ENCODE measurements at places on chromosomes 7 and 10. TPM values are rescaled to one million over a fixed set of nuclear protein-coding genes. Genes with fewer than 3 reads are reported as not detected.

Gene CRHR2
- 1.4 TPM for polyA plus RNA-seq

DNA sequence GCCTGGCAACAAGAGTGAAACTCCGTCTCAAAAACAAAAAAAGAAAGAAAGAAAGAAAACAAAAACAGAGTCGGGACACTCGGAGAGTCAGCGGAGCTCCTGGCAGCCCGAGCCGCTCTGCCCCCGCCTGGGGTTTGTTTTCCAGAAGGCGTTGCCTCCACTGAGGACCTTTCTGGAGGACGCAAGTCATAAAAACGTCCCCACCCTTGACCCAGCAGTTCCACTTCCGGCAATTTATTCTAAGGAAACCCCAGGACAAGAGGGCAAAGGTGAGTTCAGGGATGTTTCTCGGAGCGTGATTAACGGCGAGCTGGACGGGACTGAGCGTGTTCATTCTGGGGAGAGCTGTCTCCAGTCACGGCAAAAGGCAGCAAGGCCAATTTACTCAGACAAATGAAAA is 27.0 kb upstream of the SUN1 start:
- no peak for DNase-seq

GRCh38 chr10:61931620-61932332 is 30.3 kb downstream of the ARID5B start:
- no peak for DNase-seq

Gene CCL24
- not detected for polyA plus RNA-seq

Gene NUTM2B
- not detected for polyA plus RNA-seq

Gene FHIP2A
- 6.7 TPM for polyA plus RNA-seq

DNA sequence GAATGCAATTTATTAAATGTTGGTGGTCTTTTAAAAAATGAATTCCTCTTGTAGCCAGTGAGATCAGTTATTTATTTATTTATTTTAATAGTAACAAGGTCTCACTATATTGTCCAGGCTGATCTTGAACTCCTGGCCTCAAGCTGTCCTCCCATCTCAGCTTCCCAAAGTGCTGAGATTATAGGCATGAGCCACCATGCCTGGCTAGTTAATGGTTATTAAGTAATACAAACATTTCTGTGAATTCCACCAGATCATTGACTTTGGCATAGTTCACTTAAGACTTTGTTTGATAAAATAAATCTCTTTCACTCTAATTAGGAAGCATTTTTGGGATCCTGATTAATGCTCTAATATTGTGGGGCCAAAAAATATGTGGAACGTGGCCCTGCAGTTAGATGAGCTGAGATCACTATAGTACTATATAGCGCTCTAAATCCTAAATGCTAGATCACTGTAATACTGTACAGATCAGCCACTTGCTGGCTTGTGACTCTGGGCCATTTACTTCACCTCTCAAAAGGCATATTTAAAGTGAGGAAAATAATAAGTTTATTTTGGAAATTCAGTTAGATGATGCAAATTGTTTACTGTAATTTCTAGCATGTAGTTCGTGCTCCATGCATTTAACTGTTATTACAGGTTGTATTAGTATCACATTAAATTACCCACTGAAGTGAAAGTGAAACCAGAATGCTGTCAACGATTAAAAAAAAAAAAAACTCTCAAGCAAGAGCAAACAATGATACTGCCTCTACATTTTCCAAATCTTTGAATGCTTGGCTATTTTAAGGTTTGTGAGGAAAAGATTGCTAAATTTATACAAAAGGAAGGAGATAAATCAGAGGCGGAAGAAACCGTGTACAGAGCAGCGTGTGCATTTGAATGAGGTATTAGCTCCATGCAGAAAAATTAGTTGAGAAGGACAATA is 15.9 kb upstream of the FAS start:
- DNase-seq, result no peak

GRCh38 chr7:46663025-46663424 is 742.0 kb upstream of the IGFBP3 start:
- no peak for DNase-seq

Gene DOCK4
- polyA plus RNA-seq, result 6.3 TPM

DNA sequence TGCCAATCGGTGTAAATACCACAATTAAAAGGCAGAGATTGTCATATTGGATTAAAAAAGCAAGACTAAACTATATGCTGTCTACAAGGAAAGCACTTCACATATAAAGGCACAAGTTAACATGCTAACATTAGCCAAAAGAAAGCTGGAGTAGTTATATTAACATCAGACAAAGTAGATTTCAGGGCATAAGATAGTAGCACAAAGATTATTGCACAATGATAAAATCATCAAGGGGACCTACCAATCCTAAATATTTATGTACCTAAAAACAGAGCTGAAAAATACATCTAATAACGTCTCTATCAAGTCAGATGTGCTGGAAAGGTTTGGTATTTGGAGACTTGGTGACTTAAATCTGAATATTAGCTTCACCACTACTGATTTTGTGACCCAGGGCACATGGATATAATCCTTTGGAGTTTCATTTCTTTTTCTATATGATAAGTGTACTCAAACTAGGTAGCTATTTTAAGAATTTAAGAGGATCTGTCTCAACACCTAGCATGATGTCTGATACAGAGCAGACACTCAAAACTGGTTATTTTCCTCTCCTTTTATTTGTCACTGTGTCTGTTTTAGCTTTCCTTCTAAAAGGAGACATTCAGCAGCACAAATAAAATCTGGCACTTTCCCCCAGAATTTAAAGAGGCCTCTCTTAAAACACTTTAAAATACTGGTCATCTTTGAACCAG is 156.5 kb downstream of the DOCK4 start:
- no peak for DNase-seq

Gene WEE2
- not detected for polyA plus RNA-seq

GRCh38 chr7:26863518-26864308 is 677 bp downstream of the SKAP2 start:
- DNase-seq, result peak; percentile 44

Gene NKX1-2
- polyA plus RNA-seq, result 9.4 TPM

- no peak for DNase-seq
Measured at GRCh38 chr10:114271075-114271778, 32.2 kb downstream of the VWA2 start.

DNA sequence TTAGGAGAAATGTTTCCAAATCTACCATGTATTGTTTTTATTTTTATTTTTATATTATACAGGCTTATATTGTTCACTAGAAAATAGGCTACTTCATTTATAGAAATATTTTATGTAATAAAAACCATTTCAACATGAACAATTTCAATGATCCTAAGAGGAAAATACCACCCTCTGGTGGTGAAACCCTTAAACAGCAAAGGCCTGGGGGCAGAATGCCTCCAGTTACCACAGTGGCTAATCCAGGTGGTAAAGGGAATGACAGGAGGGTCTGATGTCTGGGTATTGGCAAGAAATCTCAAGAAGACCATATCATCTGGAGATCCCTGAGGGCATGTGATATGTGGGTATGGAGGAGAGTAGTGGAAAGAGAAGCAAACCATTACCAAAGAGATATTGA is 19.3 kb downstream of the MACC1 start:
- peak; percentile 68 for DNase-seq

- DNase-seq, result no peak
Measured at GRCh38 chr10:70958396-70958795, 70.0 kb upstream of the PCBD1 start.

GRCh38 chr10:101772895-101773761 is 2.8 kb downstream of the FGF8 start:
- DNase-seq, result peak; percentile 43

DNA sequence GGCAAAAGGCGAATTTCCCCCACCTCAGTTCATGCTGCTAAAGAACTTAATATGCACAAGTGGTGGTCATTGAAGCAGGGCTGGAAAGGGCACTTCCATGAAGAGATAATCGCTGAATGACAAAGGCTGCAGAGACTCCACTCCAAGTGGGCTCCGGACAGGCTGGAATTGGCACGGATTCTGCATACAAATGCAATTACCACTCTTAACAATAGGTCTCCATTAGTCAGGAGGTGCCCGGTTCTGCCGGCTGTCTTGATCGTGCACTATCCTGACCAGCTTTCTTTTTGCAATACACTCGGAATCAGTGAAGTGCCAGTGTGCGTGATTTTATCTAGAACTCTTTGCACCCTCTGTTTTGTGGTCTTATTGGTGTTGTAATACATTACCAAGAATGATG is 49.7 kb downstream of the INSYN2A start:
- no peak for DNase-seq

DNA sequence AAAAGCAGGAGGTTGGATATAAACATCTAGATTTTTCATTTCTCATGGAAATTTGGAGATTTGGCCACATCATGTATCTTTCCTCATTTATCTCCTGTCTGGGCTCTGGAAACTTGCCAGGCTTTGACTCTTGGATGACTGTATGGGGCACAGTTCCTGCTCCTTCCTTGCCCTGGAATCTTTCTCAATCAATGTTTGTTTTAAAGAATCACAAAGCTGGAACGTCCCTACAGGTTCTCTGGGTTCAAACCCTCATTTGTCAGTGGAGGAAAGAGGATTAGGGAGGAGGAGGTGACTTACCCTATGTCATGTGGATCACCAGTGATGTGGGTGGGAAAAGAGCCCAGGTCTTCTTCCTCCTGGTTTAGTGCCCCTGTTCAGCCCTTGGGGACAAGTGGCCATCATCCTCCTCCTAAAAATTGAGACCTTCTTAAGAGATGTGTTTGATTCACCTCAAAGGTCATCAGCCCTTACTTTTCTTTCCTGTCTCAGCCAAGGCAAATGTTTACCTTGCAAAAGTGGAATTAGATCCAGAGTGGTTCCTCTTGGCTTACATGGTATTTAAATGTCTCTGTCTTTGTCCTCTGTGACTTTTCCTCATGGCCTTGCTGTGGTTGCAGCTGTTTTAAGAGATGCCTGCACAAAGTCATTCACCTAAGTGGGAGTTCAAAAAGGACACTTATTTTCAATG is 38.8 kb upstream of the PDZD8 start:
- DNase-seq, result no peak

DNA sequence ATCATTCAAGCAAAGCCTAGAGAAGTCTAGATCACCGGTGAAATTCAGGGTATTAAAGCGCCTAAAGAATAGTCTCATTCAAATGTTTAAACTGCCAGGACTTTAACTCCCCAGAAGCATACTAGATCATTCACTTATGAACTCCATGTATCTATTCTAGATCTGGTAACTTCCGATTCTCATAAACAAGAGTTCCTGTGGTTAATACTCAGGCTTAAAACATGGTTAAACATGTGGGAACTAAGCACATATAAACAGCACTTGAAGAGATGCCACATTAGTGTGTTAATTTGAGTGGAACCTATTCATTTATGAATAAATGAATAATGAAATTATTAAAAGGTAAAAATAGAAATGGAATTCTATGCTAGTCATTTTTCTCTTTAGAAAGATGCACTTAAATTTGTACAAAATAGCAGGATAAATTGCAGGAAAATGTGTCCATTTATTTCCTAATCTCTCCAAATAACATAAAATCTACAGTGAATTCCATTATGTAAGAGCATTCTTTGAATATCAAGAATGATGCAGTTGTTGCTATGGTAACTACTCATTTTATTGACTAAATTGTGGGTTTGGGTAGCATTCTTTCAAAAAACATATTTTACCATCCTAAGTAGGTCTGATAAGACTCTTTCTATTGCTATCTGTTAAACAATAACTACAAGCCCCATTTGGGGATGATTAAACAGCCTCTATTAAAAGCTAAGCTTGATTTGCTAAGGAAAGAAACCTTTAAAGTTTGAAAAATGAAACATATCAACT is 147.6 kb upstream of the TMEM168 start:
- DNase-seq, result no peak

Gene SPDYE2
- 0.79 TPM for polyA plus RNA-seq

Gene MYL7
- 4.8 TPM for polyA plus RNA-seq

Gene CDK1
- 165 TPM for polyA plus RNA-seq

GRCh38 chr7:73435471-73436009 is 2.0 kb downstream of the FZD9 start:
- DNase-seq, result no peak

Gene SSC4D
- polyA plus RNA-seq, result 9.7 TPM

GRCh38 chr10:14625192-14625631 is 149.5 kb downstream of the FAM107B start:
- DNase-seq, result no peak

- no peak for DNase-seq
Measured at GRCh38 chr10:110429301-110429700, 68.4 kb upstream of the DUSP5 start.

DNA sequence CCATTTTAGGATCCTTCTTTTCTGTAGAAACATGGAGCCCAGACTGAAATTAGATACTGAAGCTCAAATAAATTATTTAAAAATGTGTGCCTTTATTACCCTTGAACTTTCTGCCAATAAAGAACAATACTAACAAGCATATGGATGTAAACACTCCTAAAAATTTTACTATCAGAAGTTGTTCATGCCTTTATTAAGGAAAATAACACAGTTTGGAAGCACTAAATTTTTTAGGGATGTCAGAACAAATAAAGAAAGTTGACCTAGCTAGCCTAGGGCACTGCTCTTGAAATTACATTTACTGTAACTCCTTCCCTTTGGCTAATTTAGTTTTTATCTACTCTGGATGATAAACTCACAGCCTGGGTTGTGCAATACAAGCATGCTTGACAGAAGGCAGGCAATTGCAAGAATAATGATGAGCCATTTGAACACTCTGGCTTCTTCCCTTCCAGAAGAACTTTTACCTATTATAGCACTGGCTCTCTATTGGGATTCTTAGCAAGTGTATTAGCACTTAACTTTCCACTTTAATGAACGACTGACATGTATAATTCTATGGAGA is 351.7 kb upstream of the C7orf33 start:
- no peak for DNase-seq

Gene STEAP4
- polyA plus RNA-seq, result not detected

Gene GRM3
- polyA plus RNA-seq, result 0.79 TPM

- DNase-seq, result no peak
Measured at GRCh38 chr7:110960811-110961210, 130.1 kb upstream of the LRRN3 start.

GRCh38 chr7:16770657-16771329 is 17.2 kb downstream of the TSPAN13 start:
- DNase-seq, result peak; percentile 31

DNA sequence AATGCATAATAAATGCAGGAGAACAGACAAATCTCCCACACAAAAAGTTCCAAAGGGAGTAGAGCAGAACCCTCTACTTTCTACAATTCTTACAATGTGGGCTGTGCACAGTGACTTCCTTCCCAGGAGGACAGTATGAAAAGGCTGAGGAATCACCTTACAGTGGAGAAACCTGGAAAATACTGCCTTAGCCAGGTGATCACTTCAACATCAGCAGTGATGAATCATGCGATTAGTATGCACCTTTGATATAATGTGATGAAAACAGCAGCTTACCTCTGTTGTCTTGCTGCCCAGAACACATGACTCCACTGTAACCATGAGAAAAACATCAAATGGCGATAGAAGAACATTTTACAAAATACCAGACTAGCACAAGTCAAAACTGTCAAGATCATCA is 329.7 kb upstream of the POM121L12 start:
- no peak for DNase-seq

Gene PHYHIPL
- polyA plus RNA-seq, result 0.27 TPM

GRCh38 chr7:1679966-1680730 is 10.1 kb downstream of the ELFN1 start:
- DNase-seq, result no peak

- no peak for DNase-seq
Measured at GRCh38 chr10:70109064-70109729, 23.4 kb downstream of the AIFM2 start.

GRCh38 chr10:31347705-31348104 is 28.7 kb downstream of the ZEB1 start:
- DNase-seq, result no peak

GRCh38 chr7:28984631-28985030 is 26.5 kb upstream of the TRIL start:
- peak; percentile 49 for DNase-seq

Data from GM23338 (cell line).